ENCODE measurements at places on chromosomes 16 and 17.

- peak; percentile 47 for DNase-seq
These were observed 3.4 kb upstream of the MEFV start for GRCh38 chr16:3259836-3260235.

DNA sequence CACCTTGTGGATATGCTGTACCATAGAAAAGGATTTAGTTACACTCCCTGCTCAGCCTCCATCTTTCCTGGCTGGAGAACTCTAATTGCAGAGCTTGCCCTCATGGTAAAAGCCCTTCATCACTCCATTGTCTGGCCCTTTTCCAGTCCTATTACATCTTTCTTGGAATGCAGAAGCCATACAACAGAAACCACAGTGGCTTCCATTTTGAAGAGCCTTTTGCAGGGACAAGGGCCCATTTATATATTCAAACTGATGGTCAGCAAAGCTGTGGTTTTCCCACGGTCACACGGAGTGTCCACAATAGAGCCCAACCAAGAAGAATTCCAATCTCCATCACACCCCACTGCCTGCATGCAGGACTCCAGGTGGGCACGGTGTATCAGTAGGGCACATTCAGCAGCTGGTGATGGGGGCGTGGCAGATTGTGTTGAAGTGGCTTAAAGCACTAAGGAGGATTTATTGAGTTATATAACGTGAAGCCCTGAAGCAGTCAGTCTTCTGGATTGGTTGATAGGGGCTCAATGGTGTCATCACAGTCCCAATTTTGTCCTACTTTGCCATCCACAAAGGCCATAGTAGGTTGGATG lies 20.3 kb downstream of the COPRS start:
- DNase-seq = no peak

- no peak for DNase-seq
These were observed 78.0 kb downstream of the MAP2K6 start for GRCh38 chr17:69492410-69493071.

- DNase-seq = no peak
These were observed 191.6 kb downstream of the WWOX start for GRCh38 chr16:78290872-78291591.

All from suppressor macrophage treated with lipopolysaccharide for 4 hours (primary cell).